ENCODE measurements at places on chromosomes 16 and 17. TPM values are rescaled to one million over a fixed set of nuclear protein-coding genes. Genes with fewer than 3 reads are reported as not detected.

PRSS8 gene
- total RNA-seq = not detected

NKD1 gene
- total RNA-seq = under 0.01 TPM

NPIPB13 gene
- 1.9 TPM for total RNA-seq

MCRIP2 gene
- 20.5 TPM for total RNA-seq

NPB gene
- total RNA-seq = 0.54 TPM

RPH3AL gene
- total RNA-seq = 14.3 TPM

DHODH gene
- total RNA-seq = 6.7 TPM

FSCN2 gene
- total RNA-seq = 2.2 TPM

EXOC3L1 gene
- under 0.01 TPM for total RNA-seq

POLDIP2 gene
- 68.1 TPM for total RNA-seq

NAA60 gene
- 23.7 TPM for total RNA-seq

ABCA10 gene
- 0.27 TPM for total RNA-seq

CDK5R1 gene
- 0.81 TPM for total RNA-seq

BICDL2 gene
- not detected for total RNA-seq

CIAPIN1 gene
- total RNA-seq = 33.4 TPM

- no peak for DNase-seq
Measured at GRCh38 chr16:28186752-28187151, 25.0 kb downstream of the XPO6 start.

DNA sequence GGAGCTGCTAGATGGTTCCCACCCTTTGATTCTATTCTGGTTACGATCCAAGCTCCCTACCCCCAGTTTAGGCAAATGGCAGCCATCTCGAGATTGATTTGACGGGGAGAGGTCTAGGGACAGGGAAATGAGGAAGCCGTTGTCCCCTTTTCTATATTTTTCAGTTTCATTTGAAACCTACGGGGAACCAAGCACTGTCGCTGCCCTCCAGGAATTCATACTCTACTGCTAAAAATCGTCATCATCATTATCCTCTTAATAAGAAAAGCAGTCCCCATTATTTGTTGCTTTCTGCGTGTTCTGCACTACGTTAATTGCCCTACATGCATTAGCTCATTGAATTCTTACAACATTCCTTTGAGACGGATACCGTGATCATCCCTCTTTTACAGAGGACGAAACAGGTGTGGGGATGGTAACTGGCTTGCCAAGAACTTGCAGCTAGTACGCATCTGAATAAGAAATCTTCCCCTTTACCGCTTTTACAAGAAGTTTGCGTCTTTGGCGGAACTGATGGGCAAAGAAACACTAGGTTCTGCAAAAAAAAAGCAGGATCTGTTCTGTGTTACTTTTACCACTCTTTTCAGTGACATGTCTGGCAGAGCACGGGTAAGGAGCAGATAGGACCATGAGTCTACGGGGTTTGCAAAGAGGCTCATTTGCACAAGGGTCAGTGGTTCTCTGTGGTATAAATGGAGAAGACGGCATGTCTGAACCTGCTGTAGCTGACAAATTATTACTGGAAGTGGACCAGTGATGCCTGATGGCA, 1.1 kb downstream of the CCP110 start:
- peak; percentile 48 for DNase-seq

- no peak for DNase-seq
Measured at GRCh38 chr16:75225092-75225491, 6.3 kb downstream of the CTRB1 start.

- DNase-seq = no peak
Measured at GRCh38 chr17:78133971-78134898, 3.7 kb downstream of the TMC8 start.

DNA sequence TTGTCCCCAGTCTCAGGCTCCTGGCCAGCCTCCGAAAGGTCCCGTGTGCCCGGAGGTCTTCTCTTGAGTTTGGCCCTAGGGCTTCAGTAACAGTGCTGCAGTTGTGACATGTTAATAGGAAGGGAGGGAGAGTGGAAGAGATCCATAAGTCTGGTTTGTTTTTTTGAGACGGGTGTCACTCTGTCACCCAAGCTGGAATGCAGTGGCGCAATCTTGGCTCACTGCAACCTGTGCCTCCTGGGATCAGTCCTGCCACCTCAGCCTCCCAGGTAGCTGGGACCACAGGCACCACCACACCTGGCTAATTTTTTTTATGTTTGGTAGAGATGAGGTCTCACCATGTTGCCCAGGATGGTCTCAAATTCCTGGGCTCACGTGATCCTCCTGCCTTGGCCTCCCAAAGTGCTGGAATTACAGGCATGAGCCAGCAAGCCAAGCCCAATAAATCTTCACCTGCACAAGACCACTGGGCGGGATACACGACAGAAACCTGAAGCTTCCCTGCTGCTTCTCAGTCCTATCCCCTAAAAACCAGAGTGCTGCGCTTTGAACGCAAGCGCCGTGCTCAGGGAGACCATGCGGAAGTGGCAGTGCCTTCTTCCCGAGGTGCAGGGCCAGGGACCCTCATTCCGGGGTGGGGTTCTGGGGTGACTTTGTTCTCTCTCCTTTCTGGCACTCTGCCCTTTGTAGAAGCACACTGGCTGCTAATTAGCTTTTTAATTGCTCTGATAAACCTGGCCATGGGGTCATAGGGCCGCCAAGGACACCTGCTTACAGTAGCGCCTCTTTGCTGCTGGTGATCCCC, 10.9 kb downstream of the TRAF7 start:
- no peak for DNase-seq

GRCh38 chr17:59479141-59479540, 86.3 kb upstream of the DHX40 start:
- no peak for DNase-seq

DNA sequence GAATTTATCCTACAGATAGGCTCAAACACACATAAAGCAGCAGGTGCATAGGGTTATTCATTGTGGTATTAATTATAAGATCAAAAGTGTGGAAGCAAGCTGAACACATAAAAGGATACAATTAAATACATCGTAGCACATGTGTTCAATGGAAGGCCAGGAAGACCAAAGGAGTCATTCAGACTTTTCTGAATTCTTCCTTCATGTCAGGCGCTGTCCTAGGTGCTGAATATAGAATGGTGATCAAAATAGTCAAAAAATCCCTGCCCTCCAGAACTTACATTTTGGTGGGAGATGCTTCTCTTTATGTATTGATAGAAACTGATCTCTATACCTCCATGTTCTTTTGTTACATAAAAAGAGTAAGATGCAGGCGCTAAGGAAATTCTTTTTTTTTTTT, 439.0 kb upstream of the ASIC2 start:
- DNase-seq = no peak

- DNase-seq = no peak
Measured at GRCh38 chr16:20430948-20431347, 20.4 kb upstream of the ACSM2A start.

DNA sequence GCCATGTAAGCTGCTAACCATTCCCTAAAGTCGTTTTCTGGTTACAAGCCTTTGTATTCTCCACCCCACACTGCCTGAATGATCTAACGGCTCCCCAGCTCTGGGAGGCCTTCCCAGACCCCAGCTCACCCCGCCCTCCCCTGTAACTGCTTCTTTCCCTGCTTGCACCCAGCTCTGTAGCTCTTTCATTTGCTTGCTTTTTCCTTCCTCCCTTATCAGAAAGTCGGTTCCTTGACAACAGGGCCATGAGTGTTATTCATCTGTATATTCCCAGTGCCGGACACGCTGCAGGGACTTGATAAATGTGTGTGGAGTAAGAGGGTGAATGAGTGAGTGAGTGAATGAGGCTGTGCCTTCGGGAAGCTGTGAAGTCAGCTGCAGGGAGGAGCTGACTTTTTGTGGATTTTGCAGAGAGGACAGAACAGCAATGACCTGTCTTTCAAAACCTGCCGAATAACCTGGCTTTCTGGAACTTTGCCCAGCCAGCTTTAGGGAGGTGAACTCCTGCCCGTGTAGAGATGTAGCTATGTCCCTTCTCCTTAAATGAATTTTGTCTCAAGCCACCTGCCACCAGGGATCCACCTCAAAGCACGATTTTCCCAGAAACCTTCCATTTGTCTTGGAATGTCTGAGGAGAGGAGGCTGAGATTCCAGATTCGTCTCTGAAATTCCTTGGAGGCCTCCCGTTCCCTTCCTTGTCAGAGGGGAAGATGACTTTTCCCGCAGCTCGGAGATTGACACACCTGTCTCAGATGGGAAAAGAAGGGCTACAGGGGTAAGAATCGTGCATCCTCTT, 20.0 kb upstream of the CACNG4 start:
- no peak for DNase-seq

GRCh38 chr17:3770466-3770865, 30.5 kb downstream of the ITGAE start:
- DNase-seq = peak; percentile 91

GRCh38 chr17:44044071-44044470, 22.4 kb downstream of the LSM12 start:
- no peak for DNase-seq

GRCh38 chr17:17994271-17995069, 21.8 kb downstream of the DRC3 start:
- peak; percentile 51 for DNase-seq

- peak; percentile 15 for DNase-seq
Measured at GRCh38 chr17:59332749-59333377, 1.4 kb downstream of the YPEL2 start.

GRCh38 chr17:11969565-11969964, 27.7 kb downstream of the ZNF18 start:
- DNase-seq = no peak

DNA sequence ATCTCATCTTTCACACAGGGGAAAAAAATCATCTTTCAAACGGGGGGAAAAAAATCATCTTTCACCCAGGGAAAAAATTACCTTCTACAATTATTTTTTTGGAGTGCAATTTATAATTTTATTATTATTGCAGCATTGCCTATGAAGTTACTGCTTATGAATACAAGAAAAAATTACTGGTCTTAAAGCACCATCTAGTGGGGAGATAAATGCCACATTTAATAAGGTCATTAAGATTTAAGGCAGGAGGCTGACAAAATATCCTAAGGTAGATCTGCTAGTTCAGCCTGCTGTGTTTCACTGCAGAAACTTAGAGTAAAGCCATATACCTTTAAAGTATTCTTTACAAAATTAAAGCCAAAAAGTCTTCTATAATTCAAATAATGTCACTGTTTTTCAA, 13.7 kb downstream of the SHCBP1 start:
- peak; percentile 46 for DNase-seq

- no peak for DNase-seq
Measured at GRCh38 chr17:79652999-79653643, 42.3 kb upstream of the RBFOX3 start.

GRCh38 chr16:84239141-84239769, 557 bp downstream of the KCNG4 start:
- no peak for DNase-seq

DNA sequence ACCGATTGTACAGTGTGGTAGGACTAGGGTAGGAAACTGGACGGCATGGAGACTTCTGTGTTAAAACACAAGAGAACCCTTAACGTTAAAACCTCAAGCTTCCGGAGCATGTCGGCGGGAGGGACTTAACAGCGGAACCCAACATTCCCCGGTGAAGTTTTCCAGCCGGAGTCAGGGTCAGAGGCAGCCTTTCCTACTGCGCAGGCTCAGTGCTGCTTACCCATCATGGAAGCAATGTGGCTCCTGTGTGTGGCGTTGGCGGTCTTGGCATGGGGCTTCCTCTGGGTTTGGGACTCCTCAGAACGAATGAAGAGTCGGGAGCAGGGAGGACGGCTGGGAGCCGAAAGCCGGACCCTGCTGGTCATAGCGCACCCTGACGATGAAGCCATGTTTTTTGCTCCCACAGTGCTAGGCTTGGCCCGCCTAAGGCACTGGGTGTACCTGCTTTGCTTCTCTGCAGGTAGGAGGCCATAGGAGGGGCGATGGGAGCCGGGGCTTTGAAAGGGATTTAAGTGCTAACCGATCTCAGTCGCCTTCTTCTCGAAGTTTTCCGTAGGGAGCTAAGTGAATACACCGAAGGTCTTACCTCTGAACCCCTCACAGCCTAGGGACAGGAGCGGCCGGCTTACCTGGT, at the start of gene PIGL:
Gene PIGL, plus strand, starts transcription at position 209 of the 634 bp plus-strand sequence. Its CDS starts 17 bp downstream, at position 226.
- peak; percentile 60 for DNase-seq

DNA sequence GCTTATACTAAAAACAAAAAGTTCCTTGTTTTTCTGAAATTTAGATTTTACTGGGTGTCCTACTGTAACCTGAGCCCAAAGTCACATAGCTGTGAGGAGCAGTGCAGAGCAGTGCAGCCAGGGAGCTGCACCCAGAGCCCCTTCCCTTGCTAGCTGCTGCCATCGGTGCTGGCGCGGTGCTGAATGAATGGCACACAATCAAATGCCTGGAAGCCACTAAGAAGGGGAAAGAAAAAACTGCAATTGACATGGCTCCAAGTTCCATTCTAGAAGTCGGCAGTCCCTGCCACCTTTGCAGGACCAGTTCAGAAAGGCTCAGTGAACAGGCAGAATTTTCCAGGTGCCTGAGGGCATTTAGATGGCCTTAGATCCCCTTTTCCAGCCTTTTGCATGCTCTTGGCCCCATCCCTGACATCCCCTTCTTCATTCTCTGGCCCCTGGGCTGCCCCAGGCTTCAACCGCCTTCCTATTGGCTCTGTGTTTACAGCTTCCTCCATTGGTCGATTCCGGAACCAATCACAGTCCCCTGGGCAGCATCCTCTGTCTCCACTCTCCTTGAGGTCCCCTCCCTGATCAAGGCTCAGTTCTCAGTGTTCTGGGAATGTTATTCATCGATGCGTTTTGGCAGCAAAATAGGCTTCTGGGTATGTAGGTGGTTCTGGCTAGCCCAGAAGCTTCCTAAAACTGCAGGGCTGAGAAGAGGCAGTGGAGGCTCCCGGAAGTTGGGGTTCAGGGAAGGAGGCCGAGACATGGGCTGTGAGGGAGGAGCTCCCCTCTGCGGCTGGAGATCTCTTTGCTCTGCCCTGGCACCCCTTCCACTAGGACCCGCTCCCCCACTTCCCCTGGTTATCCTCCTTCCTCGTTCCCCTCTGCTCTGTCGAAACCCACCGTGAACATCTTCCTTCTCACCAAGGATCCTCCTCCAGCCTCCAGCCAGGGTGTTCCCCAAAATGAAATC, 37.9 kb downstream of the ATP2C2 start:
- DNase-seq = no peak

GRCh38 chr16:85445779-85446222, 167.3 kb upstream of the GSE1 start:
- DNase-seq = no peak

DNA sequence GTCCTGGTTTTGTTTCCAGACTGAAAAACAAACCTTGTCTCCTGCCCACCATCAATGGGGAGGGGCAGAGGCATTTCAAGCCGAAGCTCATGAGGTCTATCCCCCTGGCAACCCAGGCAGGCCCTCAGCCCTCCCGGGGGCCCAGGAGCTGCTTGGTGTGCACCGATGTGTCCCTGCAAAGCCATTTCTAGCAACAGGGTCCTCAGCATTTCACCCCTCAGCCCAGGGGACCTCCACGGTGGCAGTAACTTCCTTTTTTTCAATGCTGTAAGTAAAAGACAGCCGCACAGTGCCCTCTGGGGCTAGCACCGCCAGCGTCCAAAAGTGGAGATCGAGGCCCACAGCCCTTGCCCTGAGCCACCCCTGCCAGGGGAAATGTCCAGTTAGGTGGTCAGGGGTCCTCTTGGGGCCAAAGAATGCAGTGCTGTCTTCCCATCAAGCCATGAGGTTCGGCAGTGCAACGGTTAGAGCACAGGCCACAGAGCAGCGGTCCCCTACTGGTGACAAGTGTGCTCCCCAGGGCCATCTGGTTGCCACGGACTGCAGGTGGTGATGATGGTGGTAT, 79.9 kb downstream of the LITAF start:
- DNase-seq = peak; percentile 40

- no peak for DNase-seq
Measured at GRCh38 chr17:43695970-43696865, 34.5 kb upstream of the MEOX1 start.

- no peak for DNase-seq
Measured at GRCh38 chr16:68300734-68301459, 9.8 kb downstream of the SLC7A6OS start.

All from hematopoietic multipotent progenitor cell (in vitro differentiated cells).